Uterus (tissue), 4 donors: ENCODE measurements at places on chromosomes 7 and 10. TPM values are rescaled to one million over a fixed set of nuclear protein-coding genes. Genes with fewer than 3 reads are reported as not detected.

The CCDC146 gene
- 34.0 TPM for total RNA-seq

DNA sequence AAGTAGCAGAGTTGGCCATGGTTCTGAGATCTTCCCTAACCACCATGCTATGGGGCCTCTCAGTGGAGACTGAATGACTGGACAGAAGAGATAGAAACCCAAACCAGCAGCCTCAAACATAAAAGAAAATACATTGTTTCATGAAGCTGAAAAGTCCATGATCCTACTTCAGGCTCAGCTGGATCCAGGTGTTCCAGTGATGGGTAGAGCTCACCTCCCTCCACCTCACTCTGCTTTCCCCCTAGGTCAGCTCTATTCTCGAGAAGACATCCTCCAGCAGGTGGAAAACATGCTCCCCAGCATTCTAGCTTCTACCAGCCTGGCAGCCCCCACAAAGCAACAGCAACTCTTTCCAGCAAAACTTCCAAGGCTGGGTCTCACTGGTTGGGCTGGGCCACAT, 132.1 kb downstream of the OAT start:
- H3K4me1 ChIP-seq: no peaks in the 10 kb centered on the region
- no peak for DNase-seq
- H3K4me3 ChIP-seq: no peak overlapping the region
- H3K27me3 ChIP-seq: no peaks in the 10 kb centered on the region

The LBX1 gene
- not detected for total RNA-seq

The SPDYE2B gene
- total RNA-seq: not detected

The SLC16A9 gene
- 63.0 TPM for total RNA-seq

The LRIT1 gene
- total RNA-seq: not detected

The CARD11 gene
- 1.0 TPM for total RNA-seq

DNA sequence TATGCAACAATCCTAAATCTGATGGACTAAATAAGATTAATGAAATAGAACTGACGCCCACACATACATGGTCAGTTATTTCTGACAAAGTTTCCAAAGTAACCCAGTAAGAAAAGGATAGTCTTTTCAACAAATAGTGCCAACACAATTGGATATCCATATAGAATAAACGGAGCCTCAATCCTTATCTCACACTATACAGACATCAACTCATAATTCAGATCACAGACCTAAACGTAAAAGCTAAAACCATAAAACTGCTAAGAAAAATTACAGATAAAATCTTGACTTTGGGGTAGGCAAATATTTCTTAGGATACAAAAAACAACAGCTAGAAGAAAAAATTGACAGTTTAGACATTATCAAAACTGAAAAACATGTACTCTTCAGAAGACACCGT, 8.5 kb downstream of the CACUL1 start:
- no peak overlapping the region for H3K4me3 ChIP-seq
- peak overlapping the region; percentile 18 for H3K27ac ChIP-seq
- DNase-seq: no peak

GRCh38 chr10:2994221-2994961, 73.0 kb upstream of the PFKP start:
- H3K27ac ChIP-seq: no peak overlapping the region
- H3K4me3 ChIP-seq: no peak overlapping the region
- H3K36me3 ChIP-seq: no peaks in the 10 kb centered on the region
- DNase-seq: no peak

DNA sequence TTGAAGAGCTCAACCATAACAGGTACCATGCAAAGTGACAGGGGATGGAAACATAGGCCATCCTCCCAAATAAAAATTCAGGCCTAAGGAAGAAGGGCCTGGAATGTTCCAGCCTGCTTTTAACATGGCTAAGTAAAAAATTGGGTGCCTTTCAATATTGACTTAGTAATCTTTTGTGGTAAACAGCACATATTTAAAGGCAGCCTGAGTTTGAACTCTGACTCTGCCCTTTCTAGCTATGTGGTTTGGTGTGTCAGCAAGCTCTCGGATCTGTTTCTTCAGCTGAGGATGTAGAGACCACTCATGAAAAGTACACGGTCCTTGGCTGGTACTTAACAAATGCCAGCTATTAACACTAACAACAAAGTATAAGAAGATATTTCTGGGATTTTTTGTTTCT, 191.8 kb upstream of the CDCA7L start:
- H3K4me3 ChIP-seq: no peak overlapping the region
- H3K36me3 ChIP-seq: no peaks in the 10 kb centered on the region
- no peak for DNase-seq
- H3K27me3 ChIP-seq: no peaks in the 10 kb centered on the region
- H3K4me1 ChIP-seq: no peaks in the 10 kb centered on the region

DNA sequence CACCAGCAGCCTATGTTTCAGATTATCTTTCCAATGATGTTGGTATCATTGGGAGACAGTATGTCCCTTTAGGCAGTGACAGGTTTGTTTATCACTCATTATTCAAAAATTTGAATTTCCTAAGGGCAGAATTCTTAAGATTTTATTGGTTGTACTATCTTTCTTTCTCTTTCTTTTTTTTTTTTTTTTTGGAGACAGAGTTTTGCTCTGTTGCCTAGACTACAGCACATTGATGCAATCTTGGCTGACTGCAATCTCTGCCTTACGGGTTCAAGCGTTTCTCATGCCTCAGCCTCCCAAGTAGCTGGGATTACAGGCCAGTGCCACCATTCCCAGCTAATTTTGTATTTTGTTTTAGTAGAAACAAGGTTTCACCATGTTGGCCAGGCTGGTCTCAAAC, 111.2 kb downstream of the PON1 start:
- no peak for DNase-seq
- H3K27ac ChIP-seq: no peak overlapping the region
- H3K36me3 ChIP-seq: no peaks in the 10 kb centered on the region
- H3K4me3 ChIP-seq: no peak overlapping the region
- no peaks in the 10 kb centered on the region for H3K4me1 ChIP-seq
